ENCODE measurements at places on chromosomes 6 and 20.
A peak's percentile ranks its signal among the peaks of the same experiment; 100 is the strongest.

GRCh38 chr6:5540370-5540769 is 279.1 kb downstream of the FARS2 start:
- no peak for DNase-seq

GRCh38 chr6:93799226-93799625 is 379.9 kb upstream of the EPHA7 start:
- DNase-seq = no peak

GRCh38 chr6:101069191-101069795 is 188.2 kb upstream of the ASCC3 start:
- DNase-seq = no peak

- DNase-seq = no peak
Measured at GRCh38 chr6:124487623-124488431, 474.4 kb upstream of the RNF217 start.

- DNase-seq = peak; percentile 81
Measured at GRCh38 chr6:37238381-37238780, 19.2 kb upstream of the TBC1D22B start.

- DNase-seq = no peak
Measured at GRCh38 chr6:64920257-64920656, 786.8 kb downstream of the EYS start.

DNA sequence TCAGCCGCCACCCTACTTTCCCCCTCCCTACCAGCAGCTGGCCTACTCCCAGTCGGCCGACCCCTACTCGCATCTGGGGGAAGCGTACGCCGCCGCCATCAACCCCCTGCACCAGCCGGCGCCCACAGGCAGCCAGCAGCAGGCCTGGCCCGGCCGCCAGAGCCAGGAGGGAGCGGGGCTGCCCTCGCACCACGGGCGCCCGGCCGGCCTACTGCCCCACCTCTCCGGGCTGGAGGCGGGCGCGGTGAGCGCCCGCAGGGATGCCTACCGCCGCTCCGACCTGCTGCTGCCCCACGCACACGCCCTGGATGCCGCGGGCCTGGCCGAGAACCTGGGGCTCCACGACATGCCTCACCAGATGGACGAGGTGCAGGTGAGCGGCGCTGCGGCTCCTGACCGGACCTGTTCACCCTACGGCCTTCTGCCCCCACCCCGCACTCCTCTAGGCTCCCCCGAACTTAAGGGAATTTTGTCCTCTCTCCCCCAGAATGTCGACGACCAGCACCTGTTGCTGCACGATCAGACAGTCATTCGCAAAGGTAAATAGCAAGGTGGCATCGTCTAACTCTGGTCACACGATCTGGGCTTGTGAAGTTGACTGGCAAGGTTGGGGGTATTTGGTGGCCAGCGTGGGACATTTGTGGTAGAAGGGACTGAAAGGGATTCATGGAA is 2.3 kb downstream of the TFAP2C start:
- DNase-seq = peak; percentile 8

DNA sequence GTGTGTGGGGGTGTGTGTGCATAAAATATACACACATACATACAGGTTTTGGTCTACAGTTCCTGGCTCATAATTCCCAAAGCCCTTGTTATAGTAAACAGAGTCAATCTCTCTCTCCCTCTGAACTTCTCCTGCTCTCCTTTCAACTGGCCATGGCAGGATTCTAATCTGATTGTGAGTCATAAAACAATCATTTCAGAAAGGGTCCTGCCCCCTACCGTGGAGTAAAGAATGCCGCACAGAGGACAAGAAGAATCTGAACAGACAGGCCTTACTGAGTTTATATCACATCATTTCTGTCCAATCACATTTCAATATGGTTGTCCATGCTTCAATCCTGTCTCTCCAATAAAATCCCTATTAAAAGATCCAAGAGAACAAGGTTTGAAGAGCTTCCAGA is 416.9 kb downstream of the FRK start:
- DNase-seq = no peak

DNA sequence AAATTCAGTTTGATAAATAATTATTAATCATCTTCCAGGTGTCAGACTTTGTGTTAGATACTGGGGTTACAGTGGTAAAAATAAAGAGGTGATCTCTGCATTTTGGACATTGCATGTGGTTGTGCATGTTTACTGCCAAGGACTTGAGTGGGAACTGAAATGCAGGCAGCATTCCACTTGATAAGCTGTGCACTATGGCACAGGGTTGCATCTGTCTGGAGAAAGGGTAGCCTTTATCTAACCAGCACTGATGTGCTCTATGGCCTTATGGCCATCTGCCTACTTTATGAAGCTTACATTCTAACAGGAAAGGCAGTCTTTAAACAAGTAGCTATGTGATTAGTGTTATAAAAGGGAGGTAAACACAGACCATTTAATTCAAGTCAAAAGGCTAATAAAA is 53.0 kb upstream of the MLIP start:
- DNase-seq = no peak

GRCh38 chr20:25374842-25375241 is 15.8 kb downstream of the ABHD12 start:
- no peak for DNase-seq

GRCh38 chr6:71393471-71393870 is 104.9 kb downstream of the OGFRL1 start:
- DNase-seq = no peak

DNA sequence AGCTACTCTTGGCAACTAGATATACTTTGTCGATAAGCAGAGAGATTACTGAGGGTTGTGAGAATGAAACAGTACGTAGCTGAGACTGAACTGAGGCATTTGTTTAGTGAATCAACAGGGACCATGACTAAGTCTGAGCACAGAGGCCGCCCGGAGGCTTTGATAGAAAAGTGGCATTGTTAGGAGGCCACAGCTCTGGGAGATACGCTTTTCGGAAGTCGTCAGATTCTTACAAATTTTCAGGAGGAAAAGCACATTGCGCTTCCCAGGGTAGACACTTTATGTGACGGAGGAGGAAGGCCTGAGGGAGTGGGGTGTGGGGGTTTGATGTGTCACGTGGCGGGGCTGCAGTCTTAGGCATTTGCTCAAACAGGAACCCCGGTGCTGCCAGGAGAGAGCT is 69.4 kb downstream of the PSMG4 start:
- peak; percentile 32 for DNase-seq

DNA sequence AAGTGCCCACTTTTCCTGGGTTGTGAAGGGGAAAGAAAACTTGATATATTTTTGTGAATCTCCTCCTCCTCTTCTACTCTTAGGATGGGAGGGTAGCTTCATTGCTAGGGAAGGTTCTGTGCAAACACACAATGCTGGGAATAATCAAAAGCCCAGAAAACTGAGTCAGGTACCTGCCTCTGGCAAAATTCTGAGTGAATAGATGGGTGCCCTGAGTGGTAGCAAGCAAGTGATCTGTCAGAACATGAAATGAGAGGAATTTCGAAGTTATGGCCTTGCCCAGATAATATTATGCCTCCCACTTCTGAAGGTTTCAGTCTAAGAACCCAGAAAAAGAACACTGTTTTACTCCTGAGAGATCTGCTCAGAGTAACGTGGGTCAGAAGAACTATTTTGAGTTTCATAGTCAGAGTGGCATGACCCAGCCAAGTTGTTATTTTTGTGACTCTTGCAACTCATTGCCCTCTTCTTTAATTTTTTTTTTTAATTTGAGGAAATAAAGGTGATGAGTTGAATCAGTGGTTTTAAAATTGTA is 158.3 kb downstream of the BMP2 start:
- no peak for DNase-seq

GRCh38 chr6:19450651-19451050 is 386.5 kb upstream of the ID4 start:
- DNase-seq = no peak

- DNase-seq = no peak
Measured at GRCh38 chr20:39778431-39778830, 816.3 kb downstream of the DHX35 start.

GRCh38 chr20:35263532-35264341 is 14.2 kb downstream of the MMP24OS start:
- no peak for DNase-seq

DNA sequence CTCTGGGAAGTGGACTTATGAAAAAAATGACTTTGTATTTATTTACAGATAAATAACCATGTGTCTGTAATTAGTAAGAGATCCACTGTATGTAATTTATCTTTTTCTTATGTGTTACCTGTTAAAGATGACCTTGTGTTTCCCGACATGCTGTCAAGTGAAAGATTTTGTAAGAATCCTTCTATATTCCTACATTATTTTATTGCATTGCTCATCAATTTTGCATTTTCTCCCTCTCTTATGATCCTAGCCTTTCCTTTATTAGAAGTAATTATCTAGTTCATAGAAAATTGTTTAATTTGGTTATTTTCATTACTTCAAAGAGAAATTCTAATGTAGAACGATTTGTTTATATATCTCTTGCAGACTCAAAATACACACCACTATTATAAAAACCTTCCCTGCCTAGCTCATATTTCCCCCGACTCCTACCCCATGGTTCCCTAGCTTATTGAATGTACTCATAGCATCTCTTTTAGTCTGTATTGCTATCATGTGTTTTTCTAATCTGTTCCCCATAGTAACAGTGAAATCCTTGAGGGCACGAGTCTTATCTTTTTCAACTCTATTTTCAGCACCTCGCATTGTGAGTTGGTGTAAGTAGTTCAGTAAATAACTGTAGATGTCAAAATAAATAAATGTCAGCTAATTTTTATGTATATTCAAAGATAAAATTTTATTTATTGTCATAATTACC is 774.4 kb downstream of the HDGFL1 start:
- no peak for DNase-seq

GRCh38 chr20:41587523-41587922 is 30.7 kb downstream of the CHD6 start:
- no peak for DNase-seq

GRCh38 chr6:144909753-144910285 is 624.7 kb downstream of the UTRN start:
- DNase-seq = no peak

DNA sequence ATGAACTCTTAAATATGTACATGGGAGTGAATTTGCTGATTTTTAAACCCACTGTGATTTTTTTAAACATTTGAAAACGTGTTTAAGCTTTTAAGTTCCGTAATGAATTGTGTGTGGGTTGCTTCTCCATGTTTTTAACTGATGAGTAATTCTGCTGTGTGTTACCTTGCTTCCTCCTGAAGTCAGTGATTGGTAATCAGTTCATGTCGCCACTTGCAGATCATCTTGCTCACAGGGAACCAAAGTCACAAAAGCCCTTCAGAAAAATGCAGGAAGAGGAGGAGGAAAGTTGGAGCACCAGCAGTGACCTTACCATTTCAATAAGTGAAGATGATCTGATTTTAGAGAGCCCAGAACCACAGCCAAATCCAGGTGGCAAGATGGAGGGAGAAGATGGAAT is 36.7 kb downstream of the KIZ start:
- DNase-seq = no peak

Data from brain (organoid and tissue), 16 donors.